Upper lobe of right lung (tissue), 1 donor: ENCODE measurements at places on chromosomes 1 and 21. TPM values are rescaled to one million over a fixed set of nuclear protein-coding genes. Genes with fewer than 3 reads are reported as not detected.

GRCh38 chr1:187264995-187265602, 436.4 kb downstream of the PLA2G4A start:
- H3K4me3 ChIP-seq = no peak overlapping the region
- no peak for DNase-seq
- H3K27me3 ChIP-seq = no peaks in the 10 kb centered on the region
- no peak overlapping the region for H3K27ac ChIP-seq
- H3K36me3 ChIP-seq = no peaks in the 10 kb centered on the region
- no peaks in the 10 kb centered on the region for H3K4me1 ChIP-seq

Gene PKNOX1
- total RNA-seq = 14.9 TPM

Gene IVL
- not detected for total RNA-seq

- H3K27ac ChIP-seq = no peak overlapping the region
- no peak for DNase-seq
- H3K27me3 ChIP-seq = no peaks in the 10 kb centered on the region
- no peak overlapping the region for H3K4me3 ChIP-seq
Measured at GRCh38 chr1:174898102-174898797, 101.5 kb upstream of the CACYBP start.

DNA sequence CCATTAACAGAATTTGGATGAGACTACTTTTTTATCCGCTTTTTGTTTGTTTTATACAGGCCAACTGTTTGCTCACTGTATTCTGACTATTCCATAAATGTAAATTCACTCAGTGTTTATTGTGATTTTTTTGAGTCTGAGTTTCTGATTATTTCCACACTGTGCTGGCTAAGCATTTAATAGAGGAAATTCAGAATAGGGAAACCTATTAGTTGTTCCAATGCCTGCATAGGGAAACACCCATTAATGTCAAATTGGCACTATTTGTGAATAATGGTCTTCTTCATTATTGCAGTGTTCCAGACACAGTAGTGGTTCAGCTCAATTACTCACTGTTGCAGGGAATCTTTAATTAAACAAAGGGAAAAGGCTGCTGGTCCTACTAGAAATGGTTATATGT, 174.7 kb upstream of the SGIP1 start:
- DNase-seq = no peak
- H3K27ac ChIP-seq = no peak overlapping the region
- H3K36me3 ChIP-seq = peaks cover 34% of the 10 kb centered on the region
- H3K4me1 ChIP-seq = peaks cover 24% of the 10 kb centered on the region
- no peaks in the 10 kb centered on the region for H3K27me3 ChIP-seq

- no peak overlapping the region for H3K27ac ChIP-seq
- H3K4me1 ChIP-seq = no peaks in the 10 kb centered on the region
- H3K27me3 ChIP-seq = no peaks in the 10 kb centered on the region
- H3K36me3 ChIP-seq = no peaks in the 10 kb centered on the region
- no peak overlapping the region for H3K4me3 ChIP-seq
- no peak for DNase-seq
Measured at GRCh38 chr1:55322842-55323241, 107.7 kb upstream of the USP24 start.

DNA sequence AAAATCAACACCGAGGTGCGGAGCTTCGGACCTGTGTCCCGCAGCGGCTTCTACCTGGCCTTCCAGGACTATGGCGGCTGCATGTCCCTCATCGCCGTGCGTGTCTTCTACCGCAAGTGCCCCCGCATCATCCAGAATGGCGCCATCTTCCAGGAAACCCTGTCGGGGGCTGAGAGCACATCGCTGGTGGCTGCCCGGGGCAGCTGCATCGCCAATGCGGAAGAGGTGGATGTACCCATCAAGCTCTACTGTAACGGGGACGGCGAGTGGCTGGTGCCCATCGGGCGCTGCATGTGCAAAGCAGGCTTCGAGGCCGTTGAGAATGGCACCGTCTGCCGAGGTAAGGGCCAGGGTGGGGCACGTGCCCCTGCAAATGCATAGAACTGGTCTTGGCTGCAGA, 74.1 kb downstream of the EPHB2 start:
- H3K36me3 ChIP-seq = no peaks in the 10 kb centered on the region
- H3K4me1 ChIP-seq = no peaks in the 10 kb centered on the region
- H3K27me3 ChIP-seq = no peaks in the 10 kb centered on the region
- H3K27ac ChIP-seq = no peak overlapping the region
- H3K4me3 ChIP-seq = no peak overlapping the region
- DNase-seq = no peak

- H3K4me1 ChIP-seq = no peaks in the 10 kb centered on the region
- DNase-seq = no peak
- no peaks in the 10 kb centered on the region for H3K36me3 ChIP-seq
- H3K4me3 ChIP-seq = no peak overlapping the region
- H3K27me3 ChIP-seq = no peaks in the 10 kb centered on the region
Measured at GRCh38 chr1:244552336-244552735, 91.3 kb downstream of the CATSPERE start.

DNA sequence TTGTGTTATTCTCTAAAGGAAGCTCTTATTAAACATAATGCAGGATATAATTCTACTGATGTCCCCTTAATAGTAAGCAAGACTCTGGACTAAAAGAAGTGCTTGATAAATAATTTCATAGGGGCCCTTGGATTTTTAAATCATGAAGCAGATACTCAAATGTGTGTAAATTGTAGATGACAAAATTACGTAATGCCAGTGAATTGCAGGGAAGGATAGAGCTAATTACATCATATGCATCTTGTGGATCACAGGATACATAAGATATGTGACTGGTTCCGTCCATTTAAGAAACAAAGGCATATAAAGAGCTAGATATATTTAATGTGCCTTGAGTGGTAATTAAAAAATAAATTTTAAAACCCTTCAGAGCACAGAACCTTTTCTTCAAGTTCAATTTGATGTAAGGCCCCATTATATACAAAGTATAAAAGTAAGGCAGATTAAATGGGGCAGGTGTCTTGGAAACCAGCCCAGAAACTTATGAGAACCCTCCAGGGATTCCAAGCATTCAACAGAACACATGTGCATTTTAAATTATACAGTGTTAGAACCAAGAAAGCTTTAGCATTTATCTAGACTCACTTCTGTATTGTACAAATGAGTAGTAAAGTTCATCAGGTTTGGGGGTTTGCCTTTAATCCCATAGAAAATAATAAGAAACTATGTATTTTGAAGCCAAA, 190.4 kb downstream of the NCAM2 start:
- no peaks in the 10 kb centered on the region for H3K4me1 ChIP-seq
- no peaks in the 10 kb centered on the region for H3K36me3 ChIP-seq
- H3K4me3 ChIP-seq = no peak overlapping the region
- H3K27me3 ChIP-seq = no peaks in the 10 kb centered on the region

GRCh38 chr21:27036736-27037301, 69.9 kb upstream of the ADAMTS5 start:
- no peak for DNase-seq
- no peaks in the 10 kb centered on the region for H3K27me3 ChIP-seq
